NCI-H1436 (cell line): ENCODE measurements at places on chromosomes 6 and 20.

- DNase-seq, result no peak
Measured at GRCh38 chr6:170112583-170112860, 178.4 kb downstream of the DLL1 start.

GRCh38 chr6:158628542-158628941 lies 16.0 kb downstream of the DYNLT1 start:
- no peak for DNase-seq

GRCh38 chr20:34216382-34216742 lies 24.9 kb upstream of the ASIP start:
- DNase-seq, result no peak

GRCh38 chr6:70310063-70310694 lies 7.3 kb upstream of the COL9A1 start:
- peak; percentile 1 for DNase-seq

GRCh38 chr20:5608442-5609161 lies 141.6 kb upstream of the SHLD1 start:
- DNase-seq, result no peak

DNA sequence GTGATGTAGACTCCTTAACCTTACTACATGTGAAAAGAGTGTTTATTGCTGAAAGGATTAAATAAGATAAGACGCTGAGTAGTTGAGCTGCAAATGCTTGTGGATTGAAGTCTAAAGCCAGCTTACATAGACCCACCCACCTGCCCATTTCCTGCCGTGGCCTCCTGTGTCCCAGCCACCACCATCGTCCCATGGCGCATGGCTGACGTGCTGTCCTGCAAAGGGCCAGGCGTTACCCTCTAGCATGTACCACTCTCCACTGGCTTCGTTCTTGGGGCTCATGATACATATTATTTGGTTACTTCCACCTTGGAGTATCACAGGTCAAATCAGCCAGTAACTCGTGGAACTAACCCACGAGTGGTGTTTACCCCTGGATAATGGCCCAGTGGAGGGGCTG lies 181.8 kb downstream of the CDH4 start:
- DNase-seq, result no peak

DNA sequence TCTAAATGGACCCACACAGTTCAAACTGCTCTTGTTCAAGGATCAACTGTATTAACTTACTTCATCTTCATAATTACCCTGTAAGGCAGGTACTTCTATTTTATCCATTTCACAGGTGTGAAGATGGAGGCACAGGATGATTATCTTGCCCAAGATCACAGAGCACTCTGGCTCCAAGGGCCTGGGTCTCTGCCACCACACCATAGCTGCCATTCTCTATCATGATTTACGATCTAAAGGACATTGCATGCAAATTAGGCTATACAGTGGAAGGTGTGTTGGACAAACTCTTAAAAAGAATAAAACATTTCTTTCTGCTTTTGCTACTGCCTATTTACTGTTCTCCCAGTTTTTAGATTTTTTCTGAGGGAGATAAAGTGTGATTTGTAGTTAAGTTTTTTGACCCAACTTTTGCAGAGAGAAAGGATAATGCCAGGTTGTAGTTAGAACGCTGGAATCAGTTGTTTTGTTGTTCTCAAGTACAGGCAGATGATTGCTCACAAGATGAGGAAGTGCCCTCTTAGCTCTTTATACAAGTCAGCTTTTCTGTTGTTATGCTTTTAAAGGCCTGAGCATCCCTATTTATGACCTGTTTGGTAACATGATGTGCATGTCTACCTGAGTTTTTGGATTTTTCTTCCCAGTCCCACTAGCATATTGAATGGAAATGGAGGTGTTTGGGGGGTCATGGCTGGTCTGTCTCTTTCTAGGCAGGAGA lies 247.9 kb downstream of the ZFAND3 start:
- no peak for DNase-seq

- no peak for DNase-seq
Measured at GRCh38 chr6:9851541-9852380, 563.1 kb downstream of the TFAP2A start.

DNA sequence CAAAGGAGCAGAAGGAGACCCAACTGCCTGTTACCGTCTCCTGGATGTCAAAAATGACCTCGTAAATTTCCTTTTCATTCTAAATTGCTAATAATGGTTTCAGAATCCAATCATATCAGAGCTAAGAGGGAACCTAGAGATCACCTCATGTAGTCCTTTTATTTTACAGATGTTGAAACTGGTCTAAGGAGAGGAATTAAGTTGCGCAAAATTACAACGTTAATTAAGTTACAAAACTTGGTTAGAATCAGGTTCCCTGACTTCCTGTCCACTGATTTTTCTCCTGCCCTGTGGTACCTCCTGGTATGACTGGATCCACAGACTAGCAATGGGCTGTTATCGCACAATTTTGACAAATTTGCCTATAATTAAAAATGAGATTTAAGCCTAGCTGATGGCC lies 9.0 kb upstream of the STK38 start:
- no peak for DNase-seq

DNA sequence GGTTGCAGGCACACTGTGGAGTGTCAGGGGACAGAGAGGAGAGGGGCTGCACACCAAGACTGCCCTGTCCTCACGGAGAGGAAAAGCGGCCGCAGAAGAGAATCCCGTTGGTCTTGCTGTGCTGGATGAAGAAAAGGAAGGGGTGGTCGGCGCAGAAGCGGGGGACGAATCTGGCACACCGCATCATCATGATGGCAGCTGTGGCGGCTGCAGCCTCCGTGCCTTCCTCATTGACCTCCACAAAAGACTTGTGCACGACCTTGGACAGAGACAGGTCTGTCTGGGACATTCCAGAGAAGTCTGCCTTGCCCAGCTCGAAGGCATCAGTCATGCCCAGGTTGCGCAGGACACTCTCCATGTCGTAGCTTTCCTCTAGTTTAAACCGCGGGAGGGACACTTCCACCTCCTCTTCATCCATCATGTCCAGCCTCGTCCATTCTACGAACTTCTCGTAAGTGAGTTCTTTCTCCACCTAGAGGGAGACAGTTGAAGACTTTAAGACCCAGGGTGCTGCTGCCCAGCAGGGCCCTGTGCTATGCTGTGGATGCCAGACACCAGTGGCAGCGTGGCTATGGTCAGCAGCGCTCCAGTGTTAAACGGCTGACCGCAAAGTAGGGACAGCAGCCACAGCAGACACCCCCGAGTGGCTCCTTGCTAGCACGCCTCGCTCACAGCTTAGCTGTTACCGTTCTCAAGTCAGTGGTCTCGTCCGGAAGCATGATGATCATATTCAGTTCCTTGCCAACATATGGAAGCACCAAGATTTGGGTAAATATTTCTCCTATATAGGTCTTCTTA lies 22.9 kb downstream of the SERPINB6 start:
- DNase-seq, result no peak

- no peak for DNase-seq
Measured at GRCh38 chr6:156507656-156508055, 269.5 kb upstream of the ARID1B start.

- no peak for DNase-seq
Measured at GRCh38 chr6:111414373-111414772, 68.6 kb downstream of the REV3L start.

- DNase-seq, result no peak
Measured at GRCh38 chr6:73078908-73079610, 146.2 kb downstream of the KHDC1L start.

GRCh38 chr6:41549673-41550072 lies 3.5 kb downstream of the FOXP4 start:
- DNase-seq, result no peak

DNA sequence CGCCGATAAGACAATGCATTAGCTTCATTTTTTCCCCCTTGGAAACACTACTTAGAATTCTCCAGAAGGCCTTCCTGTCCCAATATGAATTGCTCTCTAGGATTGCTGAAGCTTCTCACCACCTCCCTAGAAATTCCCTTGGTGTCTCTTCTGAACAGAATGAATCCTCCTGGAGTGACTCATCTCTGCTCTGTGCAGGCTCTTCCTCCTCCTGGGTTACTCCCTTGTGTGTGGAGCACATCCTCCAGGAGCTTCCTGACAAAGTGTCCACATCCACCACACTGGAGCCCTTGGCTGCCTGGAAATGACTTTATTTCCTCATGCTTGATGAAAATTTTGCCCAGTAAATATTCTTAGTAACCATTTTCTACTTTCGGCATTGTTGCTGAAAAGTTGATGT lies 54.4 kb downstream of the DTNBP1 start:
- DNase-seq, result no peak

DNA sequence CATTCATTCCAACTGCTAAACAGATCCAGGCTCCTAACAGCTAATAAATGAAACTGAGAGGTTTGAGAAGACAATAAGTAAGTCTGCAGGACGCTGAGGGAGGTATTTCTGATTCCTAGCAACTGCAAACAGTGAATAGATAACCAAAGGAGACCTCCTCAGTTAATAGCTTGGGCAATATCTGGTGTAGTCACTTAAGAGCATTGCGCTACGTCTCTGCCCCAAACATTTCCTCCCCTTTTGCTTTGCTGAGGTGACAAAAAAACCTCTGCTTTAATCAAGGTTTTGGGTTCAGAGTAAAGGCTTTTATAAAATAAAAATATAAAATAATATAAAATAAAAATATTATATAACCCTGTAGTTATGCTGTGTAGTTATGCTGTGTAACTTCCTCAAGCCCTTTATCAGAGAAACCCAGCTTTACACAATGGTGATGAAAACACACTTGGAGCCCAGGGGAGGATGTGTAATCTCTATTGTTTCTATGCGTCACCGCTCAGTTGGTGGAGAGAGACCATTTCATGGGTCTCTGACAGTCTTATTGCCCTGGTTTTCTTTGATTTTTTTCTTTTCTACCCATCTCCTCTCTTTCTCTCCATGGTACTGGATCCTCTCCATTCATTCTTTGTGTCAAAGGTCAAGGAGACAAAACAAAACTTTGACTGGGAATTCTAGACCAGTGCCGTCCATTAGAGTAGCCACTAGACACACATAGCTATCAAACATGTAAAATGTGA lies 18.9 kb upstream of the CALHM5 start:
- DNase-seq, result no peak

GRCh38 chr6:10491463-10491862 lies 29.7 kb upstream of the GCNT2 start:
- no peak for DNase-seq

DNA sequence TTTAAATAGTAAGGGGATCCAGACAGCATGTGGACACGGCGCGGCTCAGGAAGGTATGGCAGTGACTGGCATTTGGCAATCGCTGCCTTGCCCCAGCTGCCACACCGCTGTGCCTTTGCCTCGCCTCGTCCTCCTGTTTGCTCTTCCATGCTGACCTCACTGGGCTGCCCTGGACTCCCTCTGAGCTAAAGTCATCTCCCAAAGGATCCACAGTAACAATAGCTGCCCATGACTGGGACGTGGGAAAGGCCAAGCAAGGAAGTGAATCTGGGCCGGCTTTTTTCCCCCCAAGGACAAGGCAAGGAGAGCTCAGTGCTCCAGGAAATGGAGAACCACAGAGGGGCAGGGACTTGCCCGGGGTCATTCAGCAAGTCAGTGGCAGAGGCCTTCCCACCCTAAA lies 48.1 kb downstream of the JPH2 start:
- no peak for DNase-seq

GRCh38 chr20:49615401-49616153 lies 47.6 kb upstream of the PTGIS start:
- no peak for DNase-seq

DNA sequence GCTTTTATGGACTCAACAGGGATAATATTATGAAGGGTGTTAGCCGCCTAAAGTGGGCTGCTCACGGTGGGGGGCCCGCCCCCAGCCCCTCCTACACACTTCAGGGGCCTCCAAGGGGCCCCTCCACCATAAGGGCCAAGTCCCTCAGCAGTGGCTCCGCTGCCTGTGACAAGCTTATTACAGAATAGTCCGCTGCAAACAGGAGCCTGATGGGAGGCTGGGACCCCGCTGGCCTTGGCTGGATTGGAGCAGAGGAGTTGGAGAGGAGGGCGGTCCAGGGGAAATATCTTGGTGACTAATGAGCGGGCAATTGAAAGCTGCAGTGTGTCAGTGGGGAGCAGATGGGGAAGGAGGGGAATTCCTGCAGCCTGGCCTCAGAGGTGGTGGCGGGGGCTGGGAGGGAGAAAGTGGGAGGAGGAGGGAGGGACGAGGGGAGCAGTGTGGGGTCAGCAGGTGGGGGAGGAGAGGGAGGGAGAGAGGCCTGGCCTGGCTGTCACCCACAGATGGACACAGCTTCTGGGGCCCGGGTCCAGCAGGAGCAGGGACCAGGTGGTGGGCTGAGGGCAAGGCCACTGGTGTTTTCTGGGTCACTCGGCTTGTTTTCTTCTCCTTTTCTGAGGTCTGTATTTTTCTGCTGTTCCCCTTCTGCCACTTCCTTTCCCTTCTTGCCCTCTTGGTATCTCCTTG lies 57.6 kb upstream of the FOXP4 start:
- DNase-seq, result no peak

- DNase-seq, result no peak
Measured at GRCh38 chr20:17525650-17526049, 5.5 kb downstream of the BFSP1 start.

DNA sequence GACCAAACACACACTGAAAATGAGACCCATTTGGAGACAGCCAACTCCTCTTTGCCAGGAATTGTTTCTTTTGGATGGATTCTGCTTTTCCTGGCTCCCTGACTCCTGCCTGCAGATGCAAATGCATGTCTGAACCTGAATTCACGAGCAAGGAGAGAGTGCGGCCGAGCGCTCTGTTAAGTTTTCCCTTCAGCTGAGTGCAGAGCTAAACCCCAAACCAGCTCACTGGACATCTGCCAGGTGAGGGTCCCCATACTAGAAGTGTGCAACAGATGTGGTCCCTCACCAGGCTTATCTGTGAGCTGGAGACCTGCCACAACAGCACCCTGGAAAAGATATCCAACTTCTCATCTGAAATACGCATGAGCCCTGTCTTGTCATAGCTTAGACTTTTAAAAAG lies 59.0 kb downstream of the CD164 start:
- DNase-seq, result no peak

GRCh38 chr6:25006075-25006474 lies 70.3 kb upstream of the RIPOR2 start:
- DNase-seq, result no peak

DNA sequence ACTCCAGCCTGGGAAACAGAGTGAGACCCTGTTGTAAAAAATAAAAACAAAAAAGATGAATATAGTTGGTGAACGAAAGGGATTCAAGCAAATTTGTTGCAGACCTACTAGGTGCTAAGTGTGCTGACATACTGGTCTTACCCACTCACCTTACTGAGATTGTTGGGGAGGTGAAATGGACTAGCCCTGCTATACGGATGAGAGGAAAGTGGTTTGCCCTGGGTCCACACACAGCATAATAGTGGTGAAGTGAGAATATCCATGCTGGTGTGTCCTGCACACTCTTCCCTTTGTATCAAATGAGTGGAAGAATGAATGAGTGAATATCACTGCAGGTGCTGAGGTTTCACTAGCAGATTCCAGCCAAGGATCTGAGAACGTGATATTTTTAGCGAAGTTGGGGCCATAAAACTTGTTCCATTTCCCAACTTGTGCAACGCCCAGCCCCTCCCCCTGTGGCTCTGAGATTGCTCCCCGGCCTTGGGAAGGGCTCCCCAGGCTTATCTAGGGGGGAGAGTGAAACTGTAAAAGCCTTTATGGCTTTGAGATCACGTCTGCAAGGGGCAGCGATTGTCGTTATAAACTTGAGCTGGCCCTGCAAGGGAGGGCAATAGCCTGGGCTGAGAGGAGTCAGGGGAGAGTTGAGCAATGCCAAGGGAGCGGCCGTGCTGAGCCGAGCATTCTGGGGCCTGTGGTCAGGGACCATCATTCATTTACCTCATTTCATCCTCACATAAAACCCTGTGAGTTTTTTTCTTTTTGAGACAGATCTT lies 33.2 kb upstream of the TTPAL start:
- DNase-seq, result no peak

- no peak for DNase-seq
Measured at GRCh38 chr6:3400162-3400561, 56.7 kb downstream of the SLC22A23 start.

- no peak for DNase-seq
Measured at GRCh38 chr6:42813906-42814444, 32.1 kb downstream of the BICRAL start.
